Caudate nucleus (tissue), 63 donors: ENCODE measurements at places on chromosomes 5 and 9.

- DNase-seq: no peak
Observed at GRCh38 chr5:93800988-93801811, 59.8 kb upstream of the POU5F2 start.

GRCh38 chr5:132457371-132458225 lies 33.0 kb downstream of the IRF1 start:
- no peak for DNase-seq

DNA sequence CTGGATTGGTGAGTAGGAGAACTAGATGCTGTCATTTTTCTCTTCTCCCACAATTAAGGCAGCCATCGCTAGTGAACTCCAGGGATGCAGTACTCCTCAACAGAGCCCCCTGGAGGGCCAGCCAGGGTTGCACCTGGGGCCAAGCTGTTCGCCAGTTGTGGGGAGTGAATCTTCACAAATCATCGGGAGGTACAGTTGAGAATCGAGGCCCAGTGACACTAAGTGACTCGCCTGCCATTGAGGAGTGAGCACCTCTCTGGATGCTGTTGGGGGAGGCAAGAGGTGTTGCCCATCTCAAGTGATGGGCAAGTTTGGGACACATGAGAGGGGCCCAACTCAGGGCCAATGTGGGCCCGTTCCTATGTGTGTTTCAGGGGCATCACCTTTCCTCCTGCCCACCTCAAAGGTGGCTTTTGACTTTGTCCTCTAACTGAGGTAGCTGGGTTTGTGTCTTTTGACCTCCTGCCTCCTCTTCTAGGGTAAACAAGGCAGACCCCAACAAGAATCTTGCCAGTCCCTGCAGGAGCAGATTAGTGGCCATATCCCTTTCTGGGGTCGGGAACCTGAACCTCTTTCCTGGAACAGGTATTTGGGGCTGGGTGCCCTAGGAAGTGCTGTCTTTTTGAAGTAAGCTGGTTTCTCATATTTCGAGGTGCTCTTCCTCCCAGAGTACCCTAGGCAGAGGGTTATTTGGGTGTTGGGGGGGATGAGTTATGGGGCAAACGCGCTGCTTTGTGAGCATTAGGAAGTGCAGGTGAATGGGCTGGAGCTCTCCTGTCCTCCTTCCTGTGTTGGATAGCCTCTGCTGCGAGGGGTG lies 181.2 kb downstream of the MACROH2A1 start:
- DNase-seq: no peak

DNA sequence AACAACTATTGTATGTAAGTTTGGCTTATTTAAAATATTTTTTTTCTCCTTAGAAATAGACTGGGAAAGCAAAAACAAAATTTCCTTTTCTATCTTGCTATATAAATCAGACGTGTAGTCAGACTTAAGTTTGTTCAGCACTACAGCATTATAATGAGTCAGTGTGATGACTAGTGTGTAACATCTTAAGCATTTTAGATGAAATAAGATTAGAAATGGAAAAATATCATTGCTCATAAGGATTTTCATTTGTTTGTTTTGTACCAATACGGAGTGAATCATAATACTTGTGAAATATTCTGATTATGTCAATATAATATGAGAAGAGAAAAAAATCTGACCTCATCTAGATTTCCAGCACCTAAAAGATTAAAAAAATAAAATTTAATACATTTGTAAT lies 64.7 kb upstream of the RICTOR start:
- DNase-seq: no peak

DNA sequence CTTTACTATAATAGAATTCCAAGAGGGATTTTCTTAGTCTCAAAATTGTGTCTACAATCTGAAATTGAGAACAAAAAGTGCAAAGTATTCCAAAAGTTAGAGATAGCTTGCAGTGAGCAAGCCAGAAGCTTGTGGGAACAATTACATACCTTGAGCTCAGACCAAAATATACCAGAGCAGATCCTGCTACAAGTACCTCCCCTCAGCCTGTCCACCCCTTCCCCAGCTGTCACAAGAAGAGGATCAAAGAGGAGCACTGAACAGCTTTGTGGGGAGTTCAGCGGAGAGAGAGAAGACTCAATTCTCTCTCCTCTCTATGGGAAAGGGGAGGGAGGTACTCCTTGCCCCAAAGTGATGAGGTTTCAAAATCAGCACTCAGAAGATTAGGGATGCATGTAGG lies 869.2 kb upstream of the DMAC1 start:
- DNase-seq: no peak
